ENCODE measurements at places on chromosomes 16 and 17.

DNA sequence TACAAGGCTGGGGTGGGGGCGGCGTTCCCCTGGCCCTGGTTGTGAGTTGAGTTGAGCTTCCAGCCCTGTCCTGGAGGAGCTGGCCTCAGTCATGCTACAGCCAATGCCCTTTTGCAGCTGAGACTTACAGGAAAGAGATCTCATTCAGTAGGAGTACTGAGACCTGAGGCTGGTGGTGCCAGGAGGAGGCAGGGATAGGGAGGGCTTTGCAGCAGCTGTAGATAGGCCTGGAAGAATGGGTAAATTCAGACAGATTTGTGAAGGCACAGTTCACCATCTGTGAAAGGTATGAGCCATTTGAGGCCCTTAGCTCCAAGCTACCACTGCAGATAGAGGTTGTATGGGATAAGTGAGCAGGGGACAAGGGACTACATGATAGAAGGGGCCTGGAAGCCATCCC lies 5.6 kb downstream of the STX4 start:
- no peak for DNase-seq

DNA sequence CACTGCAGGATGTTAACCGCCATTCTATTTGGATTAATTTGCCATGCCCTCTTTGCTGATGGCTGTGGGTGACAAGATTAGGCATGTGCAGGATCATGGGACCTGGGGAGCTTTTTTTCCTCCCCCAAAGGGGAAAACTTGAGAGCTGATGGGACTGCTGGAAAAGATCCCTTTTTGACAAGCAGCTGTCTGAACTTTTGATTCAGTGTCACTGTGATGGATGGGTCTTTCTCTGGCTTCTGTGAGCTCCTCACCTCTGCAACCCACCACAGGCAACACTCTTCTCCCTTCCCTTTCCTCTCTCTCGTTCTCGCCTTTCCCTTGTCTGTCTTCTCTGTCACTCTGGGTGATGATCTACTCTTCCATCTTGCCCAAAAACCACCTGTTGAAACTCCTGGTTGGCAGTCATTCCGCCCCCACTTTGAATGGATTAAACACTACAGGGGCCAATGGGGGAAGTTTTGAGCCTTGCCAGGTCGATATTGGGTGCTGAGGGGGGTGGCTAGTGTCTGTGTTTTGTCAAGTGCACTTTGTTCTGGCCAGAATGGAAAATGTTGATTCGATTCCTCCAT lies 3.1 kb upstream of the CANT1 start:
- DNase-seq: no peak

- no peak for DNase-seq
Measured at GRCh38 chr17:79533116-79533515, 77.7 kb downstream of the RBFOX3 start.

DNA sequence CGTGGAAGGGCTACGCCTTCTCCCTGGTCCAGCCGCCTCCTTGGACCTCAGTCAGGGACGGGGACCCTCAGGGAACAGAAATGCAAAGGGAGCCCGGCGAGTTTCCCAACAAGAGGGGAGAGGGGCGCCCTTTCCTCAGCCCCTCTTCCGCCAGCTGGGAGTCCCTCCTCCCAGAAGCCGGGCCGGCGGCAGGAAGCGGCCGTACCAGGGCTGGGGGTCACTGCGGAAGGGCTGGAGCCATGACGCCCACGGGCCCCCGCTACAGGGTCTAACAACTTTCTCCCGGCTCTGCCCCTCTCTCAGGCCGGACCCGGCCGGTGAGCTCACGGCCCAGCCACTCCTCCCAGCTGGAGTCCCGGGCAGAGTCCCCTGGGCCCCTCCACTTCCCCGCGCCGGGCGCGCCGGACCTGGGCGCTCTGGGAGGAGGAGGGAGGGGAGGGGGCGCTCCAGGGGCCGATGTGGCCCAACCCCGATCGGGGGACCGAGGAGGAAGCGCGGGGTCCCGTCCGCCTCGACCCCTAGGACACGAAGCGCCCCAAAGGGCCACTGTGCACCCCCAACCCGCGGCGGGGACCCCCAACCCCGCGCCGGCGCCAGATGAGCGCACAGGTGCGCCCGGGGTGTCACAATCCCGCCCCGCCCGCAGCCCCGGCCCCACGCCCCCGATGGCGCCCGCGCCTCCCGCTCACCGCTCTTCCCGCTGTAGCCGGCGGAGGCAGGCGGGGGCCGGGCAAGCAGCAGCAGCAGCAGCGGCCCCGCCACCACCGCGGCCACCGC lies 578 bp downstream of the PGAP6 start:
- no peak for DNase-seq

GRCh38 chr17:45648642-45649041 lies 135.5 kb upstream of the CRHR1 start:
- no peak for DNase-seq

DNA sequence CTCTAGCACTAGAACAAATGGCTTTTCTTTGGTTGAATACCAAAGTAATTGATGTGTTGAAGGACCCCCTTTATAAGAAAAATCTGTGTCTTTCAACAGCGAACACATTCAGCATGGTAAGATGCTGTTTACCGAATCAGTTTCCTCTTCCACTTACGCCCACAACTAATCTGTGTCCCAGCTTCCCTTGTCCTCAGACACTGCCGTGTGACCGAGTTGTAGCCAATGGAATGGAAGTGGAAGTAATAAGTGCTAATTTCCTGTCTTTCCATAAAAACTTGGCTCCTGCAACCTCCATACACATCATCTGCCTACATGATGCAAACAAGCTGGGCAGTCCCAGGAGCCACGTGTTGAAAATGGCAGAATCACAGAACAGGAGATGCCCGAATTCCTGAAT lies 10.4 kb downstream of the CDIPT start:
- DNase-seq: no peak

- DNase-seq: peak; percentile 85
Measured at GRCh38 chr16:69186642-69187445, at the start of gene SNTB2. Gene SNTB2, plus strand, starts transcription at chr16:69187164. Its CDS starts 3 bp downstream, at chr16:69187167.

DNA sequence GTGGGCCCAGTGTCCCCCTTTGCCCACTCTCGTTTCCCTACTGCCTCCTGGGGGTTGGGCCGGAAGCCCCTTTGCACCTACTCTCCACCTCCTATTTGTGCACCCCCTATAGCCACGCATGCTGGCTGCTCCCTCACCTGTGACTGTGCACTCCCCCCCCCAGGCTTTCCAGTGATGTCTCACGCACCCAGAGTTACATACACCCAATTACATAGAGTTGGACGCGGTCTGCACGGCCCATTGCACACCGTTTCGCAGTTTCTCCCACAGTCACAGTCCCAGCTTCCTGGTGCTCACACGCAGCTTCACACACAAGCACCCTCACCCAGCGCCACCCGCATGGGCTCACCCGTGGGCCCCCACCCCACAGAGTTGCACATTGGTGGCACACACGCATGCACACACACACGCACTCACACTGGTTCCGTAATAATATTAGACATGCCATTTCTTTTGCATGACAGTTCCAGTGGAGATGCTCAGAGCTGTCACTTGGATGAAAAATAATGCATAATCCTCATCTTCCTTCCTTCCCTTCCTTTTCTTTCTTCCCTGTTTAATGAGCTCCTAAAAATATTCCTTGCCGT lies 21.5 kb upstream of the C1QL1 start:
- DNase-seq: no peak

DNA sequence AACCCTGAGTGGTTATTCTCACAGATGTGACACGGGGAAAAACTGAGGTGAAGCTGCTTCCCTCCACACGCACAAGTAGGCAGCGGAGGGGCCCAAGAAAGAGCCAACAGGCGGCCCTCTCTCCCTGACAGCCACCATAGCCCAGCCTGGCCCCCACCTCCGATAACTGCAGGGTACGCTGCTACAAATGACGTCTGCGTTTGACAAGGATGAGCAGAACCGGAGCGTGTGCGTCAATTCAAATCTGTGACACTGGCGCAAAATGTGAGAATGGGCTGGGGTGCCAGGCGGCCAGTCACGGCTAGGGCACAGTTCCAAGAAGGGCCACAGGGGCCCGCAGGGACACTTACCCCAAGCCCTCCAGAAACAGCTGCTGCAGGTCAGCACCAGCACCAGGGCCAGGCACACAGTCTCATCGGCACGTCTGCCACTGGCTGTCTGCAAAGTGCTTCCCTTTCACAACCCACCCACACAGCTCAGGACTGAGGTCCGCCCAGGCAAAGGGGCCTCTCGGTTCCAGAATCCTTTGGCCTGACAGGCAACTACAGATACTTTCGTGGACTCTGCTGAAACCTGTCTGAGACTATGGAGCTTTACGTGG lies 14.4 kb downstream of the AXIN1 start:
- no peak for DNase-seq

DNA sequence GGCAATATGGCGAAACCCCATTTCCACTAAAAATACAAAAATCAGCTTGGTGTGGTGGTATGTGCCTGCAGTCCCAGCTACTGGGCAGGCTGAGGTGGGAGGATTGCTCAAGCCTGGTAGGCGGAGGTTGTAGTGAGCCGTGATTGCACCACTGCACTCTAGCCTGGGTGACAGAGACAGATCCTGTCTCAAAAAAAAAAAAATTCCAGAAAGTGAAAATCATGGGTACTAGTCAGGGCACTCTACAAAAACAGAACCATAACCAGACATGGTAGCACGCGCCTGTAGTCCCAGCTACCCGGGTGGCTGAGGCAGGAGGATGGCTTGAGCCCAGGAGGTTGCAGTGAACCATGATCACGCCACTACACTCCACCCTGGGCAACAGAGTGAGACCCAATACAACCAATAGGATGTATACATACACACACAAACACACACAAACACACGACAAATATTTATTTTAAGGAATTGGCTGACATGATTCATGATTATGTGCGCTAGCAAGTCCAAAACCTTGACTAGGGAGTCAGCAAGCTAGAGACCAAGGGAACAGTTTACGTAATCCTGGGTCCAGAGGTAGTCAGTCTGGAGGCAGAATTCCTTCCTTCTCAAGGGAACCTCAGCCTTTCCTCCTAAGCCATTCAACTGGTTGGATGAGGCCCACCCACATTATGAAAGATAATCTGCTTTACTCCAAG lies 11.6 kb upstream of the GP1BA start:
- no peak for DNase-seq

GRCh38 chr16:50434872-50435478 lies 66.2 kb upstream of the BRD7 start:
- no peak for DNase-seq

DNA sequence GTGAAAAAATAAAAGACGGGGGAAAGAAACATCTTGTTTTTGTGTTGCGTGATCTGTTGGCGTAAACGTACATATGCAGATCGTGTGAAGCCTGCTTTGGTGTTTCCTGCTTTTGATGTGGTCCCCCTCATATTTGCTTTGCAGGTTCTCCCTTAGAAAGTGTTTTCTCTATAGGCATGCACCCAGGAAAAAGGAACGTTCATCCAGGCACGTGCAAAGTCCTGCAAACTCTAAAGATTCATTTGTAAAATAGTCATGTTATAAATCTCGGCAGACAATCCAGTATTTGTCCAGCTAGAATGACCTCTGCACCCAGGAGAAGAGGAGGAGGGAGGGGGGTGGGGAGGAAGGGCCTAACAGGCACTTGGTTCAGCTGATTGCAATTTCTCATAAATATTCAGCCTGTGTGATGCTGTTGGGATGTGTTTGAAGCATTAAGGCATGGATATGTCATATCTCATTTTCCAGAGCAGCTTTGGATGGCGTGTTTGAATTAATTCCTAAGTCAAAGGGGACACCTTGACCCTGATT lies 40.3 kb upstream of the DDX52 start:
- DNase-seq: no peak

GRCh38 chr17:12789075-12789480 lies 220 bp upstream of the ARHGAP44 start:
- DNase-seq: no peak

DNA sequence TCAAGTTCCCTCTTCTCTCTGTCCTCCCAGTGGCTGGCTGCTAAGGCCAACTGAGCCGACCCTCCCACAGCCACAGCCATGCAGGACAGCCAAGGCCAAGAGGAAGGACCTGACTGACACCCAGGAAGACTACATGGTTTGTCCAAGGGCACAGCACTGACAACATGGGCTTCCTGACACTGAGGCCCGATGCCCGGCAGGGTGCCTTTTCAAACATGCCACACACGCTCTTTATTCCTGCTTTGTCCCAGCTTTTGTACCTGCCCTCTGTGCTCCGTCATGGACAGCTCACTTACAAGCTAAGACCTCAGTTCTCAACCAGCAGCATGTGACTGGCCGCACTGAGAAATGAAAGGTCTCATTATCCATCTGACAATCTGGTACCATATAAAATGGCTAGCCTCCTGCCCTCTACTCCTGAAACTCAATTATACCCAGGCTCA lies 45.8 kb downstream of the TEX2 start:
- no peak for DNase-seq

GRCh38 chr16:67800338-67800926 lies 5.9 kb downstream of the RANBP10 start:
- no peak for DNase-seq

DNA sequence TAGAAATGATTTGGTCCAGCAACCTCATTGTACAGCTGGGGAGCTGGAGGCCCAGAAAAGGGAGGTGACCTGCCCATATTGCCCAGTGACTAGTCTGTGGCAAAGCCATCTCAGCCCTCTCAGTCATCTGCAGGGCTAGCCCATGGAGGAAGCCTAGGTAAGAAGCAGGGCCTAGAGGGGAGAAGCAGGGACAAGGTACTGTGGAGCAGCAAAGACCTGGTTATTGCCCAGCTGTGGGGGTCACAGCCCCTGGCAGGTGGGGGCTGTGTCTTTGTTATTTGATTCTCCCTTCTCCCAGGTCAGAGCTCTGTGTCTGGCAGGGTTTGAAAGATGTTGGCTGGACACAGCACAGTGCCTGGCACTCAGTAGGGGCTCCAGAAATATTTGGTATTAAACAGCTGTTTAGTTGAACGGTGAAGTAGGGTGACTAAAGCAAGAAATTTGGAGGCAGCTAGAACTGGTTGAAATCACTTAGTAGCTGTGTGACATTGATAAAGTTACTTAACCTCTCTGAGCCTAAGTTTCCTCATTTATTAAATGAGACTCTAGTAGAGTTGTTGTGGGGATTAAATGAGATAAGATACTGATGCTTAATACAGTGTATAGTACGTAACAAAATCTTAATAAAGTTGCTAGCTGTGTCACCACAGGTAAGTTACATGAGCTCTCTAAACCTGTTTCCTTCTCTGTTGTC lies 17.3 kb downstream of the CCR7 start:
- no peak for DNase-seq

GRCh38 chr16:8996891-8997290 lies 33.2 kb upstream of the USP7 start:
- DNase-seq: no peak
